ENCODE measurements at places on chromosomes 1 and 21. TPM values are rescaled to one million over a fixed set of nuclear protein-coding genes. Genes with fewer than 3 reads are reported as not detected.

SLAMF8 gene
- total RNA-seq, result 1.1 TPM

NFIA gene
- 86.3 TPM for total RNA-seq

CRNN gene
- 0.62 TPM for total RNA-seq

DMBX1 gene
- not detected for total RNA-seq

GRCh38 chr1:109025694-109026093 lies 16.2 kb downstream of the WDR47 start:
- DNase-seq, result no peak

- DNase-seq, result no peak
Measured at GRCh38 chr1:56590520-56591011, 11.2 kb upstream of the PLPP3 start.

DNA sequence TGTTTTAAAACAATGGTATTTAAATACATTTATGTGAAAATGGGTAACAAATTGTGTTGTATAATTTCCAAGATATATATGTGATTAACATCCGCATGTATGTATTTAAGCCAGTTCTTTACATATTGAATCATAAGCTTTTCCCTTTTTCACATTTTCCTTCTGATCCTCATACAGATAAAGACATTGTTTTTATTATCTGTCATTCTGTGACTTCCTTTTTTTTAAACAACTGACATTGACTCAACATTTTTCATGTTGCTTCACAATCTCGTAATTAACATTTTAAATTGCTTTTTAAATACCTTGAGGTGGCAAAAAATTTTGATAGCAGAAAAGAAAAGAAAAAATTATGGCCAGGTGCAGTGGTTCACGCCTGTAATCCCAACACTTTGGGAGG lies 1.4 kb downstream of the STXBP3 start:
- no peak for DNase-seq

GRCh38 chr1:28830814-28831213 lies 18.8 kb downstream of the OPRD1 start:
- no peak for DNase-seq
